ENCODE measurements at places on chromosomes 1 and 21.
A peak's percentile ranks its signal among the peaks of the same experiment; 100 is the strongest.

- DNase-seq: no peak
These were observed 3.3 kb upstream of the ATP6V1G3 start for GRCh38 chr1:198543670-198544260.

DNA sequence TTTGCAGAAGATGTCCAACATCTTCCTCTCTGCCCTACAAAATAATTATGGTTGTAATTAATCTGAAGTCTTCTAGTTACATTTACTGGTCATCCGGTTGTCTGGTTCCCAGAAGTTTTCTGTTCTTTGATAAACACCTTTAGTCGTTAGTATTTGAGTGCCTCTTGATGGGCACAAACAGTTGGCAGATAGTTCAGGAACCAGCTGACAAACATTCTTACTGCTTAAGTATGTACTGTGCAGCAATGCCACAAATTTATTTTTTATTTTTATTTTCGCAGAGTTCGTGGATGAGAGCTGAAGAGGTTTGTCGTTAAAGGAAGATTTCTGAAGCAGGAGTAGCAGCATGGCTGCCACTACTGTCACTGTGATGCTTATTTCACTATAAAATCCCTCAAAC, 84.7 kb downstream of the RABGAP1L start:
- DNase-seq: no peak

DNA sequence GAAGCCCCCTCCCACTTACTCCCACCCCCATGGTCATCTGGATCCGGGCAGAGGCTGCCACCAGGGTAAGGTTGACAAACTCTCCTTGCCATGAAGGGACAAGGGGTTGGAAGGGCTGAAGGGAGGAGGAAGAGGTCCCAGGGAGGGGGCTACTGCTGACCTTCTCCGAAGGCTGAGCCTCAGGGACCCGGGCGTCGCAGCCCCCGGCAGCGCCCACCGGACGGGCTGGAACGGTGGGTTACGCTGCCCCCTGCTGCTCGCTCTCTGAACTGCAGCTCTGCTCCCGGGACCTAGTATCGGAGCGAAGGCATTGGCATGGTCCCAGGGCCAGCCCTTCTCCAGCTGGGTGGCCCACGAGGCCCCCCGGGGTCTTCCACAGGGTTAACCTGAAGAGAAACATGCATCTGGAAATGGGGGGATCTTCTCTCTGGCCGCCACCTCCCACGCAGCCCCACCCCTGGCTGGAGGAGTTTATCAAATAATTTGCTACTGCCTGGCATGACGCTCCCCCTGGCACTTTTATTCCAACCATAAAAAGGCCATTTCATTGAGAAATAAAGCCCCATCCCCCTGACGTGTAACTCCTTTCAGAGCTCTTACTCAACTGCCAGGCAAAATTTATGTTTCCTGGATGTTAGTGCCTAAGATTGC, 70.4 kb upstream of the TARDBP start:
- DNase-seq: peak; percentile 83

DNA sequence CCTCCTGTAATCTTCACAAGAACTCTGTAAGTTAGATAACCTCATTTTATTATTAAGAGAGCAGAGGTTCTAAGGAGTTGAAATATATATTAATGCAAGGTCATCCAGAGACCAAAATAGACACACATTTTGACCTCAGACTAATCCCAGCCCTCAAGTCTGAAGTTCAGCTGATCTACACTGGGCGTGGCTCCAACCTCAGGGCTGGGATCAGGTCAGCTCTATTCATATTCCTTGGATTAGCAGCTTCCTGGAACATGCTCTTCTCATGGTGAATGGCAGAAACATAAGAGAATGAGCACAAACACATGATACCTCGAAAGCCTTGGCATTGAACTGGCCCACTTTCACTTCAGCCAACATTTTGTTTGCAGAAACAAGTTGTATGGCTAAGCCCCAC, 200.8 kb upstream of the ST6GALNAC5 start:
- no peak for DNase-seq

- no peak for DNase-seq
These were observed 5.6 kb upstream of the RPTN start for GRCh38 chr1:152164517-152165136.

DNA sequence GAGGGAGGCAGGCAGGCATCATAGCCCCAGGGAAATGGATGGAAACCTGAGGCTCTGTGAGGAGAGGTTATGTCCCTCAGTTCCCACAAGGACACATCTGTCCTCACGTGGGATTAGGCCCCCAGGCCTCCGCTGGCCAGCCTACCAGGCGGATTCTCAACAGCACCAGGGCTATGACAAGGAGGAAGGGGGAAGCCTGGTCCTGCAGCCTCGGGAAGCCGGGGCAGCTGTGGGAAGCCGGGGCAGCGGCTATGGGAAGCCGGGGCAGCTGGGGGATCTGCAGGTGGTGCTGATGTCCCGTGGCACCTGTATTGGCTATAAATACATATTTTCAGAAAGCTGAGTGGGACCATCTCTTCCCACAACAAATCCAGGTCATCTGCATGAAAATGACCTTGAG, 19.7 kb downstream of the BSND start:
- DNase-seq: no peak

DNA sequence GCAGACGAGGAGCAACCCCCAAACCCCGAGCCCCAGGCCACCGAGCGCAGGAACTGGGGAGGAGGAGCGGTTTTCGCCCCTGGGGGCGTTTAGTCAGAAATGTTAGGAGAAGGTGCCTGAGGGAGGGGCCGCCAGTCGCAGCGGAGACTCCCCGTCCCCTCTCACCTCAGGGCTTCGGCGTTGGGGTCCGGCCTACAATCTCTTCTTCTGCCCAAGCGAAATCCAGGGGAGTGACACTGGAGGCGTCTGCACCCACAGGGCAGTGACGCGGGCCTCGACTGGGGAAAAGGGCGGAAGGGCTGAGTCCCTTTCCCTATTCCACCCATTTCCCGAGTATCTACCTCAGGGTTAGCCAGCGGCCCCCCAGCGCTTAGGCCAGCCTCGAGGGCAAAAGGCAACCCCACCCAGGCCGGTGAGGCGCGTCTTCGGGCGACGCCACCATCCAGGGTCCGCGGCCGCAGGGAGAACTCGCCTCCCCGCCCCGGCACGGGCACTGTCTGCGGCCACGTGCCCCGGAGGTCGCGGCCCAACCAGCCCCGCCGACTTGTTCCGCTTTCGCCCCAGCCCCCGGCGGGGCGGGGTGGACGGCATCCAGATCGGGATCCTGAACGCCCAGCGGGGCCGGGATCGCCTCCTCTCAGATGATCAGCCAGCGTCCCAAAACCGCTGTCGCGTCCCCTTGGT, 118.7 kb upstream of the BARHL2 start:
- DNase-seq: no peak

Measured in GM20000 (cell line).